ENCODE measurements at places on chromosomes 6 and 20. TPM values are rescaled to one million over a fixed set of nuclear protein-coding genes. Genes with fewer than 3 reads are reported as not detected.

DNA sequence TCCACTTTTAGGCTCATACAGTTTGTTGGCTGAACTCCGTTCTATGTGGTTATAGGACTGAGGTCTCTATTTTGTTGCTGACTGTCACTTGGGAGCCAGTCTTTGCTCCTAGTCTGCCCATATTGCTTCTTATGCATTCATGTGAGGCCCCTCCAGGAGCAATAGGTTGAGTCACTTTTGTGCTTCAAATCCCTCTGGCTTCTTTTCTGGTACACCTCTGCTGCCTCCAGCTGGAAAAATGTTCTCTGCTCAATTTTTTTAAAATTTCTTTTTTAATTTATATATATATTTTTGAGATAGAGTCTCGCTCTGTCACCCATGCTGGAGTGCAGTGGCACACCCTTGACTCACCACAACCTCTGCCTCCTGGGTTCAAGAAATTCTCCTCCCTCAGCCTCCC lies 42.7 kb upstream of the NOX3 start:
- no peak for DNase-seq

DNA sequence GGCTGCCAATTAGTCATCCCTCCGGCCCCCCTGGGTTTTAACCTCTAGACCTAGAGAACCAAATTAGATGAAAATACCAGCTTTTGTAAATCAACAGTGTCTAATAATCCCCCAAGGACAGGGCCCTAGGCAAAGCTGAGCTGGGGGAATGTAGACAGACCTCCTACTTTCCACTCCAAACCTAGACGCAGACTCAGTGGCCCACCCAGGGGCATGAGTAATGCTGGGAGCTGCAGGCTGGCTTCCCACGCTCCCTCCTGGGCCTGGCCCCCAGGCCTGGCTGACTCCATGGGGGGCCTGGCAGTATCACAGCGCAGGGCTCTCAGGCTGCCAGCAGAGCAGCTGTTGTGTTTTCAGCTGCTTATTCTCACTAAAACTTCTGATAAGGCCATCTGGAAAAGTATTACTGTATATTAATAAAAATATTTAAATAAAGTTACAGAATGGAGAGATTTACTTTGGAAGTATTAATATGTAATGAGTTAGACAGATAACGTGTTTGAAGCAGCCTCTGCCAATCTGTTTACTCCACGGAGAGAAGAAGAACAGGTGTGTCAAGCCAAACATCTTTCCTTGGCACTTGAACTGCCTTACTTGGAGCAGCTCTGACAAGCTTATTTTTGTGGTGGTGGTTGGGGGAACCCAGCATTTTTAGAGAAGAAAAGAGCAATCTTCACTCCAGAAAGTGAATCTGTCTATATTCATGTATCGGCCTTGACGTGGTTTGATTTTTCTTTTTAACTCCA lies 144.0 kb upstream of the AGPAT4 start:
- DNase-seq = peak; percentile 71

DNA sequence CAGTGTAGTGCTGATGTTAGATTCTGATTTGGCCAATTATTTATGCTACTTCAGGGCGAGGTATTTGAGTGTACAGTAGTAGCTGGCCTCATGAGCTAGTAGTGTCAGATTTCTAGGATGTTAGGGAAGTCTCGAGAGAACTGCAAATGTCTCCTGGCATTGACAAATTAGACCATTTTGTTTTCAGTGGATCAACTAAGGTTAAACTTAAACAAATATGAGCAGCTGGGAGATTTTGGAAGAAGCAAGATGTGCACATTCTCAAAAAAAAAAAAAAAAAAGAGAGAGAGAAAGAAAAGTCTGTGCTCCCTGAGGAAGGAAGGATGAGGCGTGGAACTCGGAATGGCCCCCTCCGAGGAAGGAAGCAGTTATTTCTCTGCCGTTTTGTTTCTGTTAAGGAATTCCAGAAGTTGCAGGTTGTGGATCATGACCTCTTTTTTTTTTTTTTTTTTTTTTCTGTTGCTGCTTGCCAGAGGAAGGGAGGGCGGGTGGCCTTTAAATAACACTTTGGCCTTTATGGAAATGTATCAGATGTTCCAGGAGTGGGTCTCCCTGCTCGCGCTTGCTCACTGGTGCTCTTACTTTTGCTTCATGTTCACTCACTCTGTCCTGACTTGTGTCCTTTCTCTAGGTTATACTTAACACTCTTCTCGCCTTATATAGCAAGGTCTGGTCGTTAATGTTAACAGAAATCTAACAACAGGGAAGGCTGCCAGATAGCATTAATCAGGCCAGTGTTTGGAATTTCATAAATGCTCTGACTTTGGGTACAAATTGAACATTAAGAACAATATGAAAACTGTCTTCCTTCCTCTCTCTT lies 124.4 kb downstream of the TCP11 start:
- DNase-seq = peak; percentile 68

GRCh38 chr20:57625181-57625958 lies 5.1 kb upstream of the ZBP1 start:
- DNase-seq = no peak

GRCh38 chr6:139429580-139430145 lies 55.2 kb upstream of the CITED2 start:
- DNase-seq = no peak

DNA sequence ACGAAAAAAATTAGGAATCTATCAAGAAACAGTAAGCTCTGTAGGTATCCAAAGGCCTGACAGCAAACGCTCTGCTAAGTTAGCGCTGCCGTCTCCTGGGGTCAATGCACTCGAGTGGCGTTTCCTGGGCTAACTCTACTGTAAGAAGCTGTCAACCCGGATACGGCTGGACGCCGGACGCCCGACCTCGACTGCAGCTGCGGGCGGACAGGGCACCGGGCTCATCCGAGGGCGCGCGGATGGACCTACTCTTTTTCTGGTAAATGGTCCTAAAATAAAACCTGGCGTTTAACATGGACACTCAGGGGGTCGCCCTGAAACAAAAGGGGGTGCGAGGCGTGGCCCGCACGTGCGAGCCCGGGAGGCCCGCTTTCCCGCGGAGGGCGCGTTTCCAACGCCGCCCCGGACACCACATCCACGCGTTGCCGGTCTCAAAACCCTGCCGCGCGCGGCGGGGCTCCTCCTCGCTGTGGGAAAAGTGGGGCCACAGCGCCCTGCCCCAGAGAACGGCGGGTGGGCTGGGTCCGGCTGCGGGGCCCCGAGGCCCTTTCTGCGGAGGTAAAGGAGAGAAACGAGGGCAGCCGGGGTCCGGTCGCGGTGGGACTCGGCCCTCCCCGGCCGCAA lies 537 bp downstream of the TCP1 start:
- DNase-seq = peak; percentile 60

DNA sequence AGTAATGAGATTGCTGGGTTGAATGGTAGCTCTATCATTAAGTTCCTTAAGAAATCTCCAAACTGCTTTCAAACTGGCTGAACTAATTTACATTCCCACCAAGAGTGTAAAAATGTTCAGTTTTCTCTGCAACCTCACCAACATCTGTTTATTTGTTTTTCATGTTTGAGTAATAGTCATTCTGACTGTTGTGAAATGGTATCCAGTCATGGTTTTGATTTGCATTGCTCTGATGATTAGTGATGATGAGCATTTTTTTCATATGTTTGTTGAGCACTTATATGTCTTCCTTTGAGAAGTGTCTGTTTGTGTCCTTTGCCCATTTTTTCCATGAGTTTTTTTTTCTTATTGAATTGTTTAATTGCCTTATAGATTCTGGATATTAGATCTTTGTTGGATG lies 24.9 kb downstream of the DEFB125 start:
- no peak for DNase-seq

GRCh38 chr20:51029556-51029955 lies 6.6 kb upstream of the KCNG1 start:
- DNase-seq = no peak

TBX18 gene
- 7.1 TPM for total RNA-seq

GRIK2 gene
- total RNA-seq = 2.3 TPM

BHLHE23 gene
- total RNA-seq = not detected

PHACTR1 gene
- total RNA-seq = 124 TPM

LIN28B gene
- not detected for total RNA-seq

CCN6 gene
- total RNA-seq = not detected

ADNP gene
- 34.2 TPM for total RNA-seq

Data from left ventricle myocardium superior (tissue), 1 donor.